Endothelial cell (in vitro differentiated cells): ENCODE measurements at places on chromosomes 16 and 17.

DNA sequence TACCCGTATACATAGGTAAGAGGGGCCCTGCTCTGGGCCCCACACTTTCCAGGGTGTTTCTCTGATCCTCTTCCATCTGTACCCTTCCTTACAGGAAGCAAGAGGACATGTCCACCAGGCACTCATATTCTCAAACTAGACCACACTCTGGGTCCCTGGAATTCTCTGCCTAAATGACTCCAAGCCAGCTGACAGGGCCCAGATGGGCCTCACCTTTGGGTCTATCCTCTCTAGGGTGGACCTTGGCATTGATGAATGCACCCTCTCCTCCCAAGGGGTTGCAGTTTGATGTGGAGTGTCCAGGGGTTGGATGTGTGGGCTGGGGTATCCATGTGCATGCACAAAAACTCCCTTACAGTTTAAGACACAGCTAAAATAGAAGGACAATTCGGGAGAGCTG lies 95.8 kb downstream of the ASIC2 start:
- DNase-seq: no peak

DNA sequence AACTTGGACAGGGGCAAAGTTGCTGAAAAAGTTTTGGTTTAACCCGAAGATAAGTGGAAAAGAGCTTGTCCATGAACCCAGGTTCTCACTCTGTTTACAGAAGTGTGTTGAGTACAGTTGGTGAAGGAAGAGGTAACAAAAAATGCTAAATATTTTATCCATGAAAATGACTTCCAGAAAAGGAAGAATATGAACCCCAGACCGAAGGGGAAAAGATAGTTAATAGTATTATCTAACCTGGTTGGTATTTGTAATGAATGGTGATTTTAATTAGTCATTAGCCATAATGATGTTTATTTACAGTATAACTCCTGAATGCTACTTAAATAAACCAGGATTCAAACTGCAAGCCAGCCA lies 574 bp upstream of the TMEM106A start:
- no peak for DNase-seq

DNA sequence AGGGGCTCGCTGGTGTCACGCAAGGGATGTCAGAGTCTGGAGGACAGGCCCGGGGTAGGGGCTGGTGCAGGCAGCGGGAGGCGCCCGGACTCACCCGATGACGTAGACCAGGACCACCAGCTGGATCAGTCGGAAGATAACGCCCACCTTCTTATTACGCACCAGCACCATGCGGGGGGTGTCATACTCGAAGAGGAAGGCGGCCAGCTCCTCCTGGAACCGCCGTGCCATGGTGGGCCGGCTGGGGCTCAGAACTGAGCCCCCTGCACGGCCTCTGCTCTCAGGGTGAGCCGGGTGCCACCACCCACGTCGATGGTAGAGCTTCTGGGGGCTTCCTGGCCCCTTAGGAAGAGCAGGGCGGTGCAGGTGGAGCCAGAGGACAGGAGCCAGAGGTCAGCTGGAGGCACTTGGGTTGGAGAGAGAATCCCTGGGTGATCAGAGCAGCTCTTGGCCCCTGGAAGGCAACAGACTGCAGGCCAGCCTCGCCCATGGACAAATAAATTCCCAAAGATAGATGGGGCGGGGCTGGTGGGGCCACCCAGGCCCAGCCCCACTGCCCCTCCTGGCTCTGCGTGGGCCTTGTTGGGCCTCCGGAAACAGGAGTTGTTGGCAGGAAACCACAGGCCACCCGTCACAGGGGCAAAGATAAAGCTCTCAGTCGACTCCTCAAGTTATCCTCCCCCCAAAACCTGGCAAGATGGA lies at the start of gene P2RX1:
P2RX1 (minus strand) TSS at position 471 of the 702 bp plus-strand sequence; CDS start at position 231, 240 bp downstream.
- no peak for DNase-seq

DNA sequence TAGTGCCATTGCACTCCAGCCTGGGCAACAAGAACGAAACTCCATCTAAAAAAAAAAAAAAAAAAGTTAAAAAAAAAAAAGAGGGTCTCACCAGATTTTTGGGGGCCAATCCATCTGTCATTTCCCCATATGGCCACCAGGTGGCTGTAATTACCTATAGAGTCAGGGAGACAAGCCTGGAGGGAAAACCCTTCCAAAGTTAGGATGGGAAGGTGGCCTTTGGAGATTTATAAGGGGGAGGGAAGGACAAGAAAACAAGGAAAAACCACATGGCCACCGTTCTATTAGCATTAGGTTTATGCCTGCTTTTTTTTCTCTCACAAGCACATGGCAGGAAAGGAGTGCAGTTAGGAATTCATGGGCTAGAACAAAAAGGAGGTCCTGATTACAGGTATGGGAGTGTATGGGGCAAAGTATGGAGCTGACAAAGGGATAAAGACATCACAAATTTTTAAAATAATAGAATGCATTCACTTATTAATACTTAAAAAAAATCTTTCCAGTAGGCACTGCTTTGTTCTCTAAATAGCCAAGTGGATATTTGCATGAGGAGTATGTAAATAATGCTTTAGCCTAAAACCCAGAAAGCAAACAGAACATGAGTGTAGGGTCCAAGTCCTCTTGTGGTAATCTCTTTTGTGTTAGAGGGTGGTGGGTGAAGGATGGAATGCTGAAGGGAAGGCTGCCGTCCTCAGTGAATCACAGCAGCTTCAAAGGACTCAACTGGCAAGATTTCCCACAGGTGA lies 5.1 kb downstream of the CYB5D1 start:
- DNase-seq: peak; percentile 46

DNA sequence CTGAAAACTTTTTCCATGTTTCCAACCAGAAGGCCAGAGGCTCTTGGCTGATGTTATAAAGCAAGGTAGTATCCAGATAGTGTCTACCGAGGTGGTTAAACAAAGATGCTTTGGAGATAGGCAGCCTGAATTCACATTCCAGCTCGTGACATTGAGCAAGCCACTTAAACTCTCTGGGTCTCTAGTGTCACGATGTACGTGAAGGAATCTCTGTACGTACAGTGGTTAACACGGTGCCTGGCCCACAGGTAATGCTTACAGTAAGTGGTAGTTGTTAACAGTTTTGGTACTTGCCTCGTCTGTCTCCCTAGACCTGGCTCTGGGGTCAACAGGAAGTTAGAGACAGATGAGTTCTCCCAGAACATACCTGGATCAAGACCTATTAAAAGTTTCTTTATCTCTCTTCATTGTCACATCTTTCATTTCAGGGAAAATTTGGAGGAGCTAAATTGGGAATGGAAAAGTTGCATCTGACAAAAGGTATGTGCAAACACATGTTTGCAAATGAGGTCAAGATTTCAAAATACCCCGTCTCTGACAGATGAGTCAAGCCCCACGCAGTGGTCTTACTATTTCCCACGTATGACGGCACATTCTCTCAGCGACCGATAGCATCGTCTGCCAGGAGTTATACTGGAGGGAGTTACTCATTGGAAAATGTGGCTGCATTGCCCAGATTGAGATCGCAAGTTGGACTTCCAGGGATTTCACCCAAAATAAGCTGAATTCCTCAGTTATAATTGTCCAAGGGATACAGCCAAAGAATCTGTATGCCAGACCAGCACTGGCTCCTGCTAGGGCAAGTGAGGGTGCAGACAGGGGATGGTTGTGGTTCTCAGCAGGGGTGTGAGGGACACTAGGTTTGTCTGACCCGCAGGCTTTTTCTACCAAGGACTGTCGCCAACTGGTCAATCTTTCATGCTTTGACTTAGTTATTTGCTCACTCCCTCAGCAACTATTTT lies 18.9 kb upstream of the MYH10 start:
- no peak for DNase-seq

DNA sequence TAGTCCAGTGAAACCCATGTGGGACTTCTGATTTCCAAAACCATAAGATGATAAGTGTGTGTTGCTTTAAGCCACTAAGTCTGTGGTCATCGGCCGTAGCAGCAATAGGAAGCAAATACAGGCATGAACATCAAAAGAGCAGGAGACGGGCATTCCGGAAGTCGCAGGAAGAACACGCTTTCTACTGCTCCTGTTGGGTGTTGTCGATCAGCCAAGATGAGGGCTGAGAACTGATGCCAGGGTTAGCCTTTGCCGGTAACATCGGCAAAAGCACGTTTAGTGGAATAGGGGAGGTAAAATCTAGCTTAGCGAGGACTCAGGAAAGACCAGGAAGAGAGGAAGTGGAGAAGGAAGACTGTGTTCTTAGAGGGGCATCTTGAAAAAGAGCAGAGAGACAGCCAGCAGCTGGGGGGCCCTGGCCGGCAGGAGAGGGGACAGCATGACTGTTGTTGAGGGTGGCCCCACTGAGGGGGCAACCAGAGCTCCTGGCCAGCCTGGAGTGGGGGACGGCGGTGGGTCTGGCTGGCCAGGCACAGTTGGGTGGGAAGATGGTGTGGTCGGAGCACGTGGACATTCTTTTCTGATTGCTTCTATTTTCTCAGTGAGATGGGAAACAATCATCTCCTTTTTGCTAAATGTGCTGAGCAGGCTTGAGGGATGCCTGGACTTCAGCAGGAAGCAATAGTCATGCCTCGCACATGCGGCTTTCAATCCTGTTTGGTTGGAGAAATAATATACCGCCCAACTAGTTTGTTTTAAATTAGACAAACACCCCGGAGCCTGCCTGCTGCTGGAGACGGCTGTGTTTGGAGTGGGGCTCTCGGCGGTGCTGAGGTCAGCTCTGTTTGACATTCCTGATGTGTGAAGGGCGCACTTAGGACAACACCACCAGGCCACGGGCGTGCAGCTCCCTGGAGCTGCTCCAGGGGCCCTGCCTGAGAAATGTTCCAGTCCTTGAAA lies 109.9 kb downstream of the METRNL start:
- DNase-seq: no peak

DNA sequence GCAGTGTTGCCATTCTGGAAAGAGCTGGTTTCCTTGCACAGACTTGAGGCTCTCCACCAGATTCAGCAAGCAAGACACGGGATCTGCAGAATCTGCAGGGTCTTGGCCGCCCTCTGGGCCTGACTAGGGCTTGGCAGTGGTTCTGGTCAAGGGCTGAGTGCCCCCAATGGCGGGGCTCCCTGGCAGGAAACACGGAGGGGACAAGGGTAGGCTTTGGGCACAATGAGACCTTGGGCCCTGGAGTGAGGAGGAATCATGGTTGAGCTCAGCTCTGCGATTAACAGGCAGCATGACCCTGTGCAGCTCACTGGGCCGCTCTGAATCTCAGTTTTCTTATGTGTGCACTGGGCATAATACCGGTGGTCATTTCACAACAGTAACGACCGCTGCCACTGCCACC lies 249.9 kb downstream of the GSG1L start:
- no peak for DNase-seq
